ENCODE measurements at places on chromosomes 12 and 14. TPM values are rescaled to one million over a fixed set of nuclear protein-coding genes. Genes with fewer than 3 reads are reported as not detected.
A peak's percentile ranks its signal among the peaks of the same experiment; 100 is the strongest.

Gene AGAP2
- polyA plus RNA-seq, result 4.4 TPM

Gene ASCL1
- 0.81 TPM for polyA plus RNA-seq

Gene MGST1
- polyA plus RNA-seq, result 449 TPM

Gene KLRK1
- polyA plus RNA-seq, result 5.7 TPM

Gene LARP4
- 13.5 TPM for polyA plus RNA-seq

GRCh38 chr14:105147671-105148603, 20.6 kb downstream of the JAG2 start:
- no peaks in the 10 kb centered on the region for H3K4me1 ChIP-seq
- H3K27ac ChIP-seq, result no peak overlapping the region
- no peak overlapping the region for H3K4me3 ChIP-seq
- no peaks in the 10 kb centered on the region for H3K27me3 ChIP-seq

DNA sequence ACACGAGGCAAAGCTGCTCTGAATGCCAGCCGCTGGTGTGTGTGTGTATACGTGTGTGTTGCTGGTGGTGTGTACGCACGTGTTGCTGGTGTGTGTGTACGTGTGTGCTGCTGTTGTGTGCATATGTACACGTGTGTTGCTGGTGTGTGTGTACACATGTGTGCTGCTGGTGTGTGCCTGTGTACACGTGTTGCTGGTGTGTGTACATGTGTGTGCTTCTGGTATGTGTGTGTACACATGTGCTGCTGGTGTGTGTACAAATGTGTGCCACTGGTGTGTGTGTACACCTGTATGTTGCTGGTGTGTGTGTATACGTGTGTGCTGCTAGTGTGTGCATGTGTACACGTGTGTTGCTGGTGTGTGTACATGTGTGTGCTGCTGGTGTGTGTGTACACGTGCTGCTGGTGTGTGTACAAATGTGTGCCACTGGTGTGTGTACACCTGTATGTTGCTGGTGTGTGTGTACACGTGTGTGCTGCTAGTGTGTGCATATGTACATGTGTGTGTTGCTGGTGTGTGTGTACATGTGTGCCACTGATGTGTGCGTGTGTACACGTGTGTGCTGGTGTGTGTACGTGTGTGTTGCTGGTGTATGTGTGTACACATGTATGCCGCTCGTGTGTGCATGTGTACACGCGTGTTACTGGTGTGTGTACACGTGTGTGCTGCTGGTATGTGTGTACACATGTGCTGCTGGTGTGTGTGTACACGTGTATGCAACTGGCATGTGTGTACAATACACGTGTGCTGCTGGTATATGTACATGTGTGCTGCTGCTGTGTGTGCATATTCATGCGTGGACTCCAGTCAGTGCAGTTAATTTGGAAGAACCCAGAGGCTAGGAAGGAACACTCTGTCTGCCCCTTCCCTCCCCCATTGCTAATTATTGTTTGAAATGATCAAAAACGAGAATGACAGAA, 47.2 kb downstream of the CACNA2D4 start:
- H3K27me3 ChIP-seq, result no peaks in the 10 kb centered on the region
- DNase-seq, result no peak
- H3K4me1 ChIP-seq, result no peaks in the 10 kb centered on the region
- no peaks in the 10 kb centered on the region for H3K36me3 ChIP-seq
- no peak overlapping the region for H3K4me3 ChIP-seq

DNA sequence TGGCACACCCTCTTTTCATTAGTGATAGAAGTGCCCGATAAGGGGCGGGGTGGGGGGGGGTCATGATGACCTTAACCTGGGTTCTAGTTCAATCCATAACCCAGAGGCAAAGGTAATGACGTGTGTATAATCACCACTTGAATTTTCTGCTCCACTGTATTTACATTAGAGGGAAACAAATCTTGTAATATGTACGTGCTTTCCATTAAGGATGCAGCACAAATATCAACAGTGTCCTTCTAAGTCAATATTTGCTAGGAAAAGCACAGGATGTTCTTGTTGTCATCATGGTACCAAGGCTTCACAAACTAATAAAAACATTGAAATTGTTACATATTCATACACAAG, 121.2 kb upstream of the SLC38A2 start:
- H3K4me3 ChIP-seq, result no peak overlapping the region
- DNase-seq, result no peak
- no peaks in the 10 kb centered on the region for H3K27me3 ChIP-seq
- no peak overlapping the region for H3K27ac ChIP-seq
- peaks cover 3% of the 10 kb centered on the region for H3K4me1 ChIP-seq
- no peaks in the 10 kb centered on the region for H3K36me3 ChIP-seq

GRCh38 chr12:120834489-120835303, 69.5 kb downstream of the SPPL3 start:
- H3K4me1 ChIP-seq, result peaks cover 12% of the 10 kb centered on the region
- H3K36me3 ChIP-seq, result no peaks in the 10 kb centered on the region
- no peak for DNase-seq

- H3K4me1 ChIP-seq, result no peaks in the 10 kb centered on the region
- no peaks in the 10 kb centered on the region for H3K27me3 ChIP-seq
- peaks cover 49% of the 10 kb centered on the region for H3K36me3 ChIP-seq
- H3K27ac ChIP-seq, result no peak overlapping the region
- DNase-seq, result no peak
These were observed 10.7 kb downstream of the ABCD4 start for GRCh38 chr14:74292061-74292460.

DNA sequence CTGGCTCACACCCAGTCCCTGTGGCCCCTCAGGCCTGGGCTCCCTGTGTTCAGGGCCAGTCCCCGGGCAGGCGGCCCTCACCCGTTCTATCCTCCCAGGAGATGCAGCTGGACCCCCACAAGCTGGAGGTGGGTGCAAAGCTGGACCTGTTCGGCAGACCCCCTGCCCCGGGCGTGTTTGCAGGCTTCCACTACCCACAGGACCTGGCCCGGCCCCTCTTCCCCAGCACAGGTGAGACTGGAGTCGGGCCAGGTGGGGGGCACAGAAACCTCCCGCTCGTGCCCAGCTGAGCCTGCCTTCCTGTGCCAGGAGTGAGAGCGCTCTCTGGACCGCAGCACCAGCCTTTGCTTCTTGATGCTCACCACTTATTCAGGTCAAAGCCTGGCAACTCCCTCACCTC, 33.7 kb downstream of the LRCOL1 start:
- peaks cover 43% of the 10 kb centered on the region for H3K36me3 ChIP-seq
- no peaks in the 10 kb centered on the region for H3K27me3 ChIP-seq
- H3K4me1 ChIP-seq, result peaks cover 2% of the 10 kb centered on the region
- H3K27ac ChIP-seq, result no peak overlapping the region
- no peak overlapping the region for H3K4me3 ChIP-seq

- peak overlapping the region; percentile 25 for H3K27ac ChIP-seq
- H3K4me3 ChIP-seq, result peak overlapping the region; percentile 84
These were observed 518 bp downstream of the GSKIP start for GRCh38 chr14:96363751-96364336.

DNA sequence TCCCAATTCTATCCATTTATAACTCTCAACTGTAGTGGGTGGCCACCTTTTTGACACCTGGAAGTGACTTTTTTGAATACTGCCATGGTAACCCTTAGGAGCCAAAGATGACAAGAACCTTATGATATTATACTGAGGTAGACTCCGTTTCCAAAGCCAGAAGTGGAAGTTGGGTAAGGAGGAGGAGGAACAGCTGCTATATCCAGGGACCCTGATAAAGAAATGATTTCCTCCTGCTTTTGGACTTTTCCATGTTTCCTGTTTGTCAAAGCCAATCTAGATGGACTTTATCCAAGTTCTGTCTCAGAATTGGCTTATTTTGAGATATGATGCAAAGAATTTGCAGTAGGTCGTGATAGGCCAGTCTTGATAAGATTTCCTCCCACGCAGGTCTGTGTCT, 14.3 kb downstream of the TRIM9 start:
- H3K36me3 ChIP-seq, result no peaks in the 10 kb centered on the region
- H3K27me3 ChIP-seq, result no peaks in the 10 kb centered on the region
- peak; percentile 34 for DNase-seq
- no peaks in the 10 kb centered on the region for H3K4me1 ChIP-seq

DNA sequence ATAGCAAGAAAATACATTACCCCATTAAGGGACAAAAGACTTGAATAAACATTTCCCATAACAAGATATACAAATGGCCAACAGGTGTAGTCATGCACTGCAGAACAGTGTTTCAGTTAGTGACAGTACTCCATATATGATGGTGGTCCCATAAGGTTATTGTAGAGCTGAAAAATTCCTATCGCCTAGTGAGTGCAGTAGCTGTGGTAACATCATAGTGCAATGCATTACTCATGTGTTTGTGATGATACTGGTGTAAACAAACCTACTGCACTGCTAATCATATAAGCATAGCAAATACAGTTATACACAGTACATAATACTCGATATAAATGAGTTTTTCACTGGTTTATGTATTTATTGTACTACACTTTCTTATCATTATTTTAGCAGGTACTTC, 168.7 kb downstream of the C12orf75 start:
- H3K27me3 ChIP-seq, result no peaks in the 10 kb centered on the region
- H3K27ac ChIP-seq, result no peak overlapping the region
- DNase-seq, result no peak
- H3K4me1 ChIP-seq, result no peaks in the 10 kb centered on the region

GRCh38 chr12:94202245-94203180, 54.1 kb downstream of the PLXNC1 start:
- no peaks in the 10 kb centered on the region for H3K4me1 ChIP-seq
- H3K4me3 ChIP-seq, result no peak overlapping the region
- H3K27me3 ChIP-seq, result no peaks in the 10 kb centered on the region
- DNase-seq, result no peak
- no peak overlapping the region for H3K27ac ChIP-seq
- no peaks in the 10 kb centered on the region for H3K36me3 ChIP-seq

GRCh38 chr12:45232756-45233372, 17.0 kb downstream of the ANO6 start:
- peaks cover 23% of the 10 kb centered on the region for H3K4me1 ChIP-seq
- no peaks in the 10 kb centered on the region for H3K36me3 ChIP-seq
- H3K27ac ChIP-seq, result peak overlapping the region; percentile 93
- no peak overlapping the region for H3K4me3 ChIP-seq
- H3K27me3 ChIP-seq, result no peaks in the 10 kb centered on the region
- no peak for DNase-seq

DNA sequence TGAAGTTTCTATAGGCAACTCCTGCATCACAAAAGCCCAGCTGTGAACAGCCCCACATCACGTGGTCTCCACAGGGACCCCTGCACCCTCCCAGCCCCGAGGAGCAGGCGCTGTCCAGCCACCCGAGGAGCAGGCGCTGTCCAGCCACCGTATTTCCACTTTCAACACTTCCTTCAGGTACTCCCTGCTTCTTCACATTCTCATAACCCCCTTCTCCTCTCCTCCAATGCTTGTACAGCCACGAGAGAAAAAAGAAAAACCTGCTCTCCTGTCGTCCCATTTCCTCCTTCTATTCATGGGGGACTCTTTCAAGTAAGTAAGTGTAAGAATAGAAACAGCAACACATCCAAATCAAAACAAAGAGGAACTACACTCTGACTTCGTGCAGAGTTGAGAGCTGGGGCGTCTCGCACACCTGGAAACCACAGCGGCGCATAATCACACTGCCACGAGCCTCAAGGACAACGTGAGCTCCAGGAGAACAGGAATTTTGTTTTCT, 11.9 kb downstream of the CDC42BPB start:
- peaks cover 3% of the 10 kb centered on the region for H3K4me1 ChIP-seq
- no peaks in the 10 kb centered on the region for H3K27me3 ChIP-seq
- H3K27ac ChIP-seq, result no peak overlapping the region
- no peak overlapping the region for H3K4me3 ChIP-seq

- no peak overlapping the region for H3K27ac ChIP-seq
- no peaks in the 10 kb centered on the region for H3K4me1 ChIP-seq
- H3K4me3 ChIP-seq, result no peak overlapping the region
- no peaks in the 10 kb centered on the region for H3K36me3 ChIP-seq
These were observed 818.6 kb upstream of the MGAT4C start for GRCh38 chr12:87074781-87075180.

DNA sequence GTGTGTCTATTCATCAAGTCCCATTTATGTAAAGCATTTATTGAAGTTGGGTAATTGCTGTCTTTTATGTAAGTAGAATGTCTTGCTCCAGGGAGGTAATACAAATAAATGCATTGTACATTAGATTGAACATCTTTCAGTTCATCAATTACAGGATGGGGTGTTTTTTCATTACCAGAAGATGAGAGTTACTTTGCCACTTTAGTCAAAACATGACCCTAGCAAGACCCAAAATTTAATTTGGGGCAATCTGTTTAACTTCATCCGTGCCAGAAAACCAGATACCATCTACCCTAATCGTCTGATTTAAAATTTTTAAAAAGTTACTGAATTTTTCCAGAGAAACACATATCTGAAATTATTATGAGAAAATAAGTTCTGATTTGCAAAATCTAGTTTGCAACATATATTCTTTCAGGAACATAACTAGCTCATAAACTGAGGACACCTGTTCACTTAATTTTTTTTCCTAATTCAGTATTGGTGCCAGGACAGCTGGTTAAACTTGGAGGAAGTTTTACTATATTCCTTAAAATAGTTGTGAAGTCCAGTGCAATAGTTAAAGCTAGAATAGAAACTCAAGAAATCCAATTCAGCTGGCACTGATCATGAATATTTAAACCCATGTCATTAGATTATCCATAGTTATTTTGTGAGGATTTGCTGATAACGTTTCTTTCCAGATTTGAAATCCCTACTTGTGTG, 114.5 kb downstream of the SRGAP1 start:
- H3K4me1 ChIP-seq, result no peaks in the 10 kb centered on the region
- no peaks in the 10 kb centered on the region for H3K36me3 ChIP-seq

GRCh38 chr12:51823875-51824565, 24.5 kb downstream of the FIGNL2 start:
- no peaks in the 10 kb centered on the region for H3K36me3 ChIP-seq
- no peak for DNase-seq

- no peaks in the 10 kb centered on the region for H3K27me3 ChIP-seq
- no peak for DNase-seq
- no peaks in the 10 kb centered on the region for H3K36me3 ChIP-seq
- no peak overlapping the region for H3K27ac ChIP-seq
These were observed 12.6 kb upstream of the OR8S1 start for GRCh38 chr12:48512855-48513254.

GRCh38 chr14:95523815-95524448, 7.5 kb upstream of the SYNE3 start:
- H3K27me3 ChIP-seq, result no peaks in the 10 kb centered on the region
- DNase-seq, result no peak
- H3K27ac ChIP-seq, result peak overlapping the region; percentile 91
- peaks cover 14% of the 10 kb centered on the region for H3K4me1 ChIP-seq
- H3K4me3 ChIP-seq, result no peak overlapping the region

DNA sequence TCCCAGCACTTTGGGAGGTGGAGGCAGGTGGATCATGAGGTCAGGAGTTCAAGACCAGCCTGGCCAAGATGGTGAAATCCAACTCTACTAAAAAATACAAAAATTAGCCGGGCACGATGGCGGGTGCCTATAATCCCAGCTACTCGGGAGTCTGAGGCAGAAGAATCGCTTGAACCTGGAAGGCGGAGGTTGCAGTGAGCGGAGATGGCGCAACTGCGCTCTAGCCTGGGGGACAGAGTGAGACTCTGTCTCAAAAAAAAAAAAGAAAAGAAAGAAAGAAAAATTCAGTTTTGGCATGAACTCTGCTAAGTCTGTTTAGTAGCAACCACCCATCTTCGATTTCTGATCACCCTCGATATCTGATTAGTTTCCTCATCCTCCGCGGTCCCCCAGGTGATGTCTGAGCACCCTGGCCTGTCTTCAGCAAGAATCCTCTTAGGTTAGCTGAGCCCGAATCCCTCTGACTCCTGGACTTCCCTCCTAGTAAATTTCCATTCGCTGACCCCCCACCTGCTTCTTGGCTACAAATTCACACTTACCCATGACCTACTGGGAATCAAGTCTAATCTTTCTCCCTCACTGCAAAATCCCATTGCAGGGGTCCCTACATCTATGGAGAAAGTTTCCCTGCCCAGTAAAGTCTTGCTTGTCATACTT, 879 bp upstream of the HSPB8 start:
- no peaks in the 10 kb centered on the region for H3K27me3 ChIP-seq
- no peak overlapping the region for H3K4me3 ChIP-seq
- peak overlapping the region; percentile 88 for H3K27ac ChIP-seq
- H3K4me1 ChIP-seq, result no peaks in the 10 kb centered on the region
- H3K36me3 ChIP-seq, result no peaks in the 10 kb centered on the region

- H3K36me3 ChIP-seq, result no peaks in the 10 kb centered on the region
- H3K4me1 ChIP-seq, result no peaks in the 10 kb centered on the region
These were observed 593.8 kb downstream of the TRHDE start for GRCh38 chr12:72865921-72866320.
